ENCODE measurements at places on chromosomes 11 and 22.

- no peak for DNase-seq
Measured at GRCh38 chr22:42365111-42365865, 66.9 kb downstream of the NFAM1 start.

- no peak for DNase-seq
Measured at GRCh38 chr11:32280339-32280738, 155.0 kb downstream of the WT1 start.

- no peak for DNase-seq
Measured at GRCh38 chr22:38924347-38924952, 33.0 kb upstream of the APOBEC3A start.

- no peak for DNase-seq
Measured at GRCh38 chr22:30002861-30003486, 77.3 kb upstream of the HORMAD2 start.

- DNase-seq = no peak
Measured at GRCh38 chr22:22800716-22801115, 86.9 kb upstream of the IGLL5 start.

GRCh38 chr11:2305140-2305778 is 3.4 kb downstream of the TSPAN32 start:
- peak; percentile 82 for DNase-seq

DNA sequence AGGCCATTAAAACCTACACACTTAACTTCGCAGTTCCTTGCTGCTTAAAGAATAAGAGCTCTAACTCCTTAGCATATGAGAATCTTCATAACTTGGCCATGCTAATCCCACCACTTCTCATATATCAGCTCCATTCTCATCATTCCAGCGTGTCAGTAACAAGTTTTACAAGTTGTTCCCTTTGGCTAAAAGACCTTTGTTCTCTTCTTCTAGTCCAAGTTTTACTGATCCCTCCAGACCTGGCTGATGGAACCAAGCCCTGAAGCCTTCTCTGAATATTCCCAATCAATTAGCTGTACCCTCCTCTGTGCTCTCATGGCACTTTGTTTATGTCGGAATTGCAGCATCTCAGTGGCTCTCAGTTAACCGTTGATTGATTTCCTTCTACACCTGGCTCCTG is 35.8 kb downstream of the GAB2 start:
- DNase-seq = no peak

GRCh38 chr11:43359422-43359818 is 700 bp downstream of the TTC17 start:
- no peak for DNase-seq

DNA sequence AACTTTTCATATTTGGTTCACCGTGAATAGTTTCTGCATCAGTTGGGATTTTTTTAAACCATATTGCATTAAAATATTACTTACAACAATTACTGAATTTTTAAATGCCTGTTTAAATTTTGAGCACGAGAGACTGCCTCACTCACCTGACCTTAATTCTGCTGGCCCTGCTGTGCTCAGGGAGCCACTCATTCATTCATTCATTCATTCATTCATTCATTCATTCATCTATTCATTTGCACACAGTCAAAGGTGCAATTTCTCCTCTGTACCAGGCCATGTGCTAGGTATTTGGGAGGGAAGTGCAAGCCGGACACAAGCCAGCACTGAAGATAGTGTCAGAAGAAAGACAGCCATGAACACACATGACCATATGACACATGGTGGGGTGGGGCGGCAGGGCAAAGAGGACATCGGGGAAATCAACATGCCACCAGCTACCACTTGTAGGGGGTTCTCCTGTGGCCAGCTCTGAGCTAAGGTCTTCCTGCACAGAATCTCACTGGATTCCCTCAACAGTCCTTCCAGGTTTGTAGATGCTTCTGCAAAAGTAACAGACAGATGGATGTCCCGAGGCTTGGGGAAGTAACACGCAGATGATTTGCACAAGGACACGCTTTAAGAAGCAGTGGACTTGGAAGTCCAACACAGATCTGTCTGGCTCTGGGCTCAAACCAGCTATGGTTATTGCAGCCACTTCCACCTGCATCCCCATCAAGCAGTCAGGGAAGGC is 568 bp upstream of the CSF2RB start:
- no peak for DNase-seq

DNA sequence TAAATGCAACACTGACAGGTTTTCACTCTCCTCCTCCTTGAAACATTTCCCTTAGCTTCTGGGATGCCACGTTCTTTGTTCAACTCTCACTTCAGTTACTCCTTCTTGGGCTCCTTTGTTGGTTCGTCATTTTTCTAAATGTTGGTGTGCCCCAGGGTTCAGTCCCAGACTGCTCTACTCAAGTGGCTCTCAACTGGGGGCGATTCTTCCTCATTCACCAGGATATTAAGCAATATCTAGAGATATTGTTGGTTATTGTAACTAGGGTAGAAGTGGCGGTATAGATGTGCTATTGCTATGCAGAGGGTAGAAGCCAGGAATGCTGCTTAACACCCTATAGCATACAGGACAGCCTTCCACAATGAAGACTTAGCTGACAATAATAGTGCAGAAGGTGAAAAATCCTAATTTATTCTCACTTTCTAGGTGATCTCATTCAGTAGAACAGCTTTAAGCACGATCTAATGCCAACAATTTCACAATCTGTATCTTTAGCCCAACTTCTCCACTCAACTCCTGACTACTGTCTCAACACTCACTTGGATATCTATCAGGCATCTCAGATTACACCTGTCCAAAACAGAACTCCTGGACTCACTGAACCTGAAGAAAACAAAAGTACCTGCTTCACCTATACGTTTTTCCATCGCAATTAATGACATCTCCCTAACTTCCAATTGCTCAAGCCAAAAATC is 4.6 kb downstream of the NUP160 start:
- no peak for DNase-seq

DNA sequence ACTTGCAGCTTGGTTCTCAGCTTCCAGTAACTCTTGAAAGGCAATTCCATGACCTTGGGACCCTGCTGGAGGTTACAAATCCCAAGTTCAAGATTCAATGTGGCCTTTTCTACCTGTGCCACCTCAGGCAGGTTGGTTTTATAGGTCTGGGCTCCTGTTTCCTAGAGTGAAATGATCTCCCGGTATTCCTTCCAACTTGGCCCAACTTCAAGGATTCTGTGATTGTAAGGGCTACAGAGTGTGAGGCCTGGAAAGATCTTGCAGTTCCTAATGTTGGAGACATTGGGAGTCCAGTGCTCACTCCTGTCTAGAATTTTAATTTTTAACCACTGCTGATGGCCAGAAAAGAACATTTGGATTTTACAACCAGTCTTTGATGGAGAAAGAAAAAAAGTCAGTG is 91.6 kb downstream of the LDLRAD3 start:
- no peak for DNase-seq

- DNase-seq = no peak
Measured at GRCh38 chr11:32115446-32115845, 24.6 kb downstream of the RCN1 start.

- no peak for DNase-seq
Measured at GRCh38 chr11:63901660-63902059, 15.3 kb downstream of the RCOR2 start.

Measured in stimulated activated CD4-positive, alpha-beta T cell treated with anti-CD3 and anti-CD28 coated beads, Interleukin-1b, Interleukin-23, amount 100 ng/mL, for 48 hours (primary cell).